ENCODE measurements at places on chromosomes 12 and 14.

- no peak for DNase-seq
Measured at GRCh38 chr12:118065380-118065779, 4.4 kb upstream of the WSB2 start.

DNA sequence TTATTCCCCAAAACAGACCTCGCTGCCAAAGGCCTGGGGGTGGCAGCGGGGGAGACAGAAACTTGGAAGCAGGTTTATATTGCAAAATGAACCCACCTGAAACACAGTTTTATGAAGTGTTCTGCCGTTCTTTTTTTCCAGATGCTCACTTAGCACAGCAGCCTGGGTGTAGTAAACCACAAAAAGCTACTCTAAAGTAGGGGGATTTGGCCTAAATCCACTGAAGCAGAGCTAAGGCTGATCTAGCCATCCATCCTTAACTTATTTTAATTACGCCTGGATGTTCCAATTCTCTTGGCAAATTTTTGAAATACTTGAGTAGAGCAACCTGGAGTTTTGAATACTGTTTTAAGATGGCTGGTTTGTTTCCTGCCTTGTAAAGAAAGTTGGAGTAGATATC, 121.2 kb downstream of the GPR135 start:
- DNase-seq, result peak; percentile 31

DNA sequence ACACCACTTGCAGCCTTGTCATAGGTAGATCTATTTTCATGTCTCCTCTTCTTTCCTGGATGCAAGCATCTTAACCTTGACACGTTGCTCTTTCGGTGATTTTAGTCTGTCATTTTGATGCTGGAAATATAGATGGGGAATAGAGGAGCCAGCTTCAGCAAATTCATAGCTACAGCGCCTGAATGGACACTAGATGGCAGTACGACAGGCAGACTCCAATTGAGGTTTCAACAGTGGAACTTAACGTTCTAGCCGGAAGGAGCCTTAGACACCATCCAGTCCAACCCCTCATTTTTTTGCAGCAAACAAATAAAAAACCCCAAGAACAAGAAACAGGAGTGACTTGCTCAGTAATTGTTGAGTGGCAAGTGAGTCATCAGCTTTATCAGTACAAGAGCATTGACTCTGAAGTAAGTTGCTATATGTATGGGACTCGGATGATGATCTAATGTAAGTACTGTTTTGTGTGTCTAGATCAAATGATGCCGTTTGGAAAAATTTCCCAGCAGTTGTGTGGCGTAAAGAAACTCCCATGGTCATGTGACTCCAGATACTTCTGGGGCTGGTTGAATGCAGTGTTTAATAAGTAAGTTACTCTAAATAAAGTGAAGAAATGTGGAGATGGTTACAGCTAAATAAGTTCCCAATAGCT, 9.0 kb downstream of the DMAC2L start:
- DNase-seq, result peak; percentile 92

DNA sequence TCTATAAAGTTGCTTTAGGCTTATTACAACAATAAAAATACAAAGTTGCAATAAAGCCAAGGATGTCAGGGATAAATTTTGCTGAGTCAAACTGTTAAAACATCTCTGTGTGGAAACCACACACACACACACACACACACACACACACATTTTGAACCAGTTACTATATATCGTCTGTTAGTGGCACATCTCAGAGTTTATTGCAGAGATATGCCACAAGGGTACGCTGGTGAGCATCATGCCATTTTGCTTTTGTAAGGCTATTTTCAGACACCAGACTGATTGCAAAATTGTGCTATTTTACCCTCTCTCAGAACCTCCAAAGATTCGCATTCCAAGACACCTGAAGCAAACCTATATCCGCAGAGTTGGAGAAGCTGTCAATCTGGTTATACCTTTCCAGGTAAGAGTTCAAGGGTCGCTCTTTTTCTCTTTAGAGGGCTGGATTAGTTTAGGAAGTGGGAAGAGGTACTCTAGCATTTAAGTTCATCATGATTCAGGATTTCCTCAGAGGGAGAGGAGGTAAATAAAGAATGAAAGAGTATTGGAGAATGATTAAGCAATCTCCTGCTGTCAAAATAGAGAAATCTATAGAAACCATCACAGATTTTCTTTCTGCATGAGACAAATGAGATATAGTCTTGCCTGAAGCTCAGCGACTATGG, 27.3 kb upstream of the CHPT1 start:
- DNase-seq, result peak; percentile 56

GRCh38 chr12:49707812-49708147, 575 bp upstream of the FMNL3 start:
- no peak for DNase-seq
